A673 (cell line): ENCODE measurements at places on chromosomes 7 and 10.
A peak's percentile ranks its signal among the peaks of the same experiment; 100 is the strongest.

GRCh38 chr7:114901771-114902170 is 20.1 kb upstream of the MDFIC start:
- DNase-seq, result no peak

GRCh38 chr10:86647773-86648703 is 6.3 kb upstream of the OPN4 start:
- peak; percentile 78 for DNase-seq

GRCh38 chr7:120273476-120273975 is 551 bp downstream of the KCND2 start:
- DNase-seq, result peak; percentile 7

GRCh38 chr10:126654579-126654978 is 15.9 kb downstream of the C10orf90 start:
- DNase-seq, result no peak

DNA sequence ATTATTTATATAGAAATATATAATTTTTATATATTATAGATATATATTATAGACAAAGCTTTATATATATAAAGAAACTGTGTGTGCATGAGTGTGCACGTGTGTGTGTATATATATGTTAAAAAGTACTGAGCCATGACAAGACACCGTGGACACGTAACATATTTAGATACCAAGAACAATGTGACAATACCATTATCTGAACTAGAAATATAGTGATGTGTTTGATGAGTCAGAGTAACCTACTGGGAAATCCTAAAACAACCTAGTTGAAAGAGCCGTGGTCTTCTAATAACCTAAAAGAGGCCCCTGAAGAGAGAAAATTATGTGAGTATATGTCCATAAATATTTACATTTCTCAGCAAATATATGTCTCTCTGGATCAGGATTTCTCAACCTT is 50.7 kb upstream of the ITGB8 start:
- DNase-seq, result no peak

GRCh38 chr10:83934062-83934461 is 205.2 kb upstream of the GHITM start:
- DNase-seq, result no peak

DNA sequence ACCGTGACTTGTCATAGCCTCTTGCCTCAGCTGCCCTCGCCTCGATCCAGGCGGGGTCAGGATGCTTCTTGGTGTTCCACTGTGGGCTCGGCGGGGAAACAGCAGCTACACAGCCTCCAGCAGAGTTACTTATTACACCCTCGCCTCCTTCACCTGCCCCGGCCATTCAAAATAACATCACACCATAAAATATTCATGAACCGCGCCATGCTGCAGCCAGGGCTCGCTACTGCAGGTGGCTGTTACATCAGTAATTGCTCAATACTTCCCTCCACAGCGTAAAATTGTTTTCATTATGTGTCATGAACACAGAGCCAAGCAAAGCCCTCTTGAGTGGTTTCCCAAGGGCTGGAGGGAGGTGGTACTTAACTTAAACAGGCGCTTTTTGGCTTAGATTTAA is 241.5 kb upstream of the SP8 start:
- DNase-seq, result peak; percentile 5

DNA sequence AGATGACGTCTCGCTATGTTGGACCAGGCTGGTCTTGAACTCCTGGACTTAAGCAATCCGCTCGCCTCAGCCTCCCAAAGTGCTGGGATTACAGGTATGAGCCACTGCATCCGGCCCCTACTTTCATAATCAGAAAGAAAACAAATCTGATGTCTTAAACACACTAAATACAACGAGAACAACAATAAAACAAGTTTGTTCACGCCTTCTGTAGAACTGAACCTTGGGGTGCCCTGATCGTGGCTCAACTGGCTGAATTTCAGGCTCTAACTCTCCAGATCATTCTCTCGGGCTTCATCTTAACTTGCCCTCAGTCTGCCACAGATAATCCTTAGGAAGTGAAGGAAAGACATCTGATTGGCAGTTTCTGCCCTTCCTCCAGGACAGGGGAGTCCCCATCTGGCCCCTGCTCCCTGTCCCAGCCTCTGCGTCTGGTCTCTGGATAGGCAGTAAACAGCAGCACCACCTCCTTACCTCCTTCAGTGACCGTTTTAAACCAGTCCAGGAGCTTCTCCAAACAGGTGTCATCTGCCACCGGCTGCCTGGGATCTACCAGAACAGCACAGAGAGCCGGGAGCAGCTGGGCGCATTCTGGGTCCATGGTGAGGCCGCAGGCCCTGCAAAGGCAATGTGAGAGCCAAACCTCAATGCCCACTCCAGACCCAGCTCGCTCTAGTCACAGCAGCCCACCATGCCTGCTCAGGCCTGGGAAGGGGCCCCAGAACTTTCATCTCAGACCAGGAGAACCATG is 1.3 kb downstream of the BRAT1 start:
- no peak for DNase-seq

GRCh38 chr7:2247141-2247995 is 5.3 kb downstream of the NUDT1 start:
- peak; percentile 33 for DNase-seq
